Stimulated activated CD8-positive, alpha-beta memory T cell treated with anti-CD3 and anti-CD28 coated beads, Interleukin-4, amount 100 ng/mL, for 4 hours (primary cell): ENCODE measurements at places on chromosomes 1 and 21.

GRCh38 chr1:12191242-12192032, 24.6 kb downstream of the TNFRSF1B start:
- DNase-seq, result no peak

DNA sequence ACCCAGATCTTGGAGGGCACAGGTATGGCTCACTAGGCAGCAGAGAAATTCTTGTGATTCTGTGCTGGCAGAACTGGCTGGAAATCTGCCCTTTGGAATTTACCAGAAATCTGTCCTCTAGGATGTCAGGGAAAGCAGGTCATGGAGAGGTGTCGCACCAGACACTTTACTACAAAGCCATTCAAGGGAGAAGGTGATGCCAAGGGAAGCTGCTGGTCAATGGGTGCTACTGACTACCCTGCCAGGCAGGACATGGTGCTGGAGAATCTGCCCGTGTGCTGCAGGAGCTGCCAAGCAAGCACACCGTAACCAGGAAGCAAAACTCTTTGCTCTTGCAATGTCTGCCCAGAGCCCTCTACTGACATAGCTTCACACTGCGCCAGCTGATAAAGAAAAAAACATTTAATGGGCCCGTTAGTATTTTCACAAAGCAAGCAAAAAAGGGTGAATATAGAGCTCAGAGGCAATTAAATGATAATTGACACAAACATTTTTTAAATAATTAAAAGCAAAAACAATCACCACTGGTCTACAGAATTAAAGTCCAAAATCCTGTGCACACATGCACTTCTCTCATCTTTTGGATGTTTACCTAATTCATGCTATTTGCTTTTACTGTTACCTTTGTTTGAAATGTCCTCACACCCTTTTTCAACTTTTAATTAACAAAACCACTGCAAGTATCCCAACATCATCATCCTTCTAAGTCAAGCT, 7.2 kb upstream of the FBXO28 start:
- DNase-seq, result no peak

DNA sequence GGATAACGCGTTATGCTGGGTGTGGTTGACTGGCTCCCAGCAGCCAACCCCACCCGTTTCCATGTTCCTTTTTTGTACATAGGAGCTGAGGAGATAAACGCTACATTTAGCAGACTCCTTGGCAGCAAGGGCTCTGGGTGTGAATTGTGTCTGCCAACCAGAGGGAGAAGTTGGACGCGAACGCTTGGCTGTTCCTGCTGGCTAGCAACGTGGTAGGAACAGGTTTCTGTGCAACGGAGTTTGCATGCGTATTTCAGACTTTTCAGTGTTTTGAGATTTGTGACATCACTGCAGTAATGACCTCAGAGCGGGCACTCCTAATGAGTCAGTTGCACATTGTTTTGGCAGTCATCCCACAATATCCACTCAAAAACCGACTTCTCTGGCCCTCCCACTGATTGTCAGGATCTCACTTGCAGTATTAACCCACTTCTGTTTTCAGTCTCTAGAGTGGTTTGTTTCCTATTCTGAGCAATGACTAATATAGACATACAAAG, 98.7 kb upstream of the RGS1 start:
- DNase-seq, result no peak

GRCh38 chr21:28627261-28627660, 365.4 kb downstream of the LTN1 start:
- no peak for DNase-seq

DNA sequence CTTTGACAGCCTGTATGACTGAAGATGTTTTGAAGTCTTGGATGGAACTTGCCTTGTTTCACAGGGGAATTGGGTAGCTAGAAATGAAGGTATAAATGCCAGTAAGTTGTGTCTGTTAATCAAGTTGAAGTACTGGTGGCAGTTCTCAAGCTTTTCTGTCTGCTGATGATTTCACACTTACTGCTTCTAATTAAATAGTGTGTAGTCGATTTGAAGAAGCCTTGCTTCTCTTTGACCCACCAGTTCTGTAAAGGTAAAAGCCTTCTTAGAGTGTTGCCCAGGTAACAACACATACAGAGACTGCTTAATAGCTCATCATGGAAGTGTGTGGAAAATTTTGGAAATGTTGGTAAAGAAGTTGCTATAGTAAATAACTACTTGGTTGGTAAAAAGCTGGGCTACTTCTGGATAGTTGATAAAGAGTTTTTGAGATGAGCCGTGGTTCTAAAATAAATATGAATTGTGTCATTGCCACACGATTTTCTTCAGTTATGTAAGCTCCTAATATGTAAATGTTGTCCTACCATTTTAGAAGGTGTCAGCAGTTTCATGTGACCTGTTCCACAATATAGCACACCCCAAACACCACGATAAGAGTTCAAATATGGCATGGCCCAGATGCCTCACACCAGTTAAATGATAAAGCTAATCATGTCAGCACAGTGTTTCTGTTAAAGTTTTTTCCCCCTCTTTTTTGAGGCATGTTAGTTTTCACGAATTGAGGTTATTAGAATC, 7.4 kb downstream of the RABGAP1L start:
- no peak for DNase-seq

DNA sequence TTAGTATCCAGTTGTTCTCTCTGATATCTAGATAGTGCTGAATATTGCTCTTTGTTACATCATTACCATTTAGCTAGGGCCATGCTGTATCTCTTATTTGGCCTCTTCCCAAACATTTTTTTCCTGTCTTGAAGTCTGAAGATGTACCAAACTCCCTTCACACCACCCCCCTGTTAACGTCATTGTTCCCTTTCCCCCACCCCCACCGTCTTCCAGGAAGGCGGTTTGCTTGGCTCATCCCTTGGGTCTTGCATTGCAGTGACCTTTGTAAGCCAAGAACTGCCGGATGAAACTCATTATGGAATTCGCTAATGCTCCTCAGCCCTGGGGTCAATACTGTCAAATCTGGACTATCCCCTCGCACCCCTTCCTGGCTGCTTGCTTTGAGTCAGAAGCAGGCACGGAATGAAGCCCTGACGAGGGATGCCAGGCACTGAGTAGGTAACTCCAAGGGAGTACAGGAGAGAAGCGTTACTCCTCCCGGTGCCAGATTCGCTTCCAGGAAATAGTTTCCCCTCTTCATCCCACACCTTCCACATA, 283.1 kb downstream of the TM2D1 start:
- DNase-seq, result no peak

- DNase-seq, result no peak
Measured at GRCh38 chr1:153903841-153904455, 18.8 kb downstream of the GATAD2B start.

GRCh38 chr1:203860396-203861025, 888 bp upstream of the SNRPE start:
- DNase-seq, result no peak

DNA sequence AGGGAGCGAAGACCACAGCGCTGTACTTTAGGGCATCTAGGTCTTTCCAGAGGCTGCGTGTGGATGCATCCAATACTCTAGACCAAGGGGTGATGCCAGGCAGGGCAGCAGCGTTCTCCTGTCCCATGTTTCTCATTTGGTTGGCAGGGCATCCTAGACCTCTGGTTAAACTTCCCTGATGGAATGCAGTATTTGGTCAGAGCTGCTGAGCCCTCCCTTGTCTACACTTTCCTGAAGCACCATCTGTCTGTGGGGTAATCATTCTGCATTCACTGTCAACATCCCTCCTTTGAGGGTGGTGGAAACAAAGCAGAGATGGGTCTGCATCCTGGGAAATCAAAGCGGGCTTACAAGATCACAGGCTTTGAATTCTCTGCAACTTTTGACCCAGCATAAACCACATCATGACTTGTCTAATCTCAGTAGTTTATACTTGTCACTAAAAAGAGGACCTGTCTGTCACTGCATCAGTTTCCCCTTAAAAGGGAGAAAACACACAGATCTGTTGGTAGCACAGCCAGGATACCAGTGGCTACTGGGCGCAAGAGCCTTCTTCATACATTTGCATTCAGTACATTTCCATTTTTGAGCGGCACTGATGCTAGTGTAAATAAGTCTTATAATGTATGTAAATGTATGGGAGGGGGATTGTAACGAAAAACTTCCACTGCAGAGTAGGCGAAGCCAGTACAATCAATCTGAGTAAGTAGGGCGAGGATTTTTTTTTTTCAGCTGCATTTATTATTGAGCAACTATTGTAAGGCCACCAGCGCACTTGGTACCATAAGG, 106.3 kb downstream of the GALNT2 start:
- DNase-seq, result no peak

DNA sequence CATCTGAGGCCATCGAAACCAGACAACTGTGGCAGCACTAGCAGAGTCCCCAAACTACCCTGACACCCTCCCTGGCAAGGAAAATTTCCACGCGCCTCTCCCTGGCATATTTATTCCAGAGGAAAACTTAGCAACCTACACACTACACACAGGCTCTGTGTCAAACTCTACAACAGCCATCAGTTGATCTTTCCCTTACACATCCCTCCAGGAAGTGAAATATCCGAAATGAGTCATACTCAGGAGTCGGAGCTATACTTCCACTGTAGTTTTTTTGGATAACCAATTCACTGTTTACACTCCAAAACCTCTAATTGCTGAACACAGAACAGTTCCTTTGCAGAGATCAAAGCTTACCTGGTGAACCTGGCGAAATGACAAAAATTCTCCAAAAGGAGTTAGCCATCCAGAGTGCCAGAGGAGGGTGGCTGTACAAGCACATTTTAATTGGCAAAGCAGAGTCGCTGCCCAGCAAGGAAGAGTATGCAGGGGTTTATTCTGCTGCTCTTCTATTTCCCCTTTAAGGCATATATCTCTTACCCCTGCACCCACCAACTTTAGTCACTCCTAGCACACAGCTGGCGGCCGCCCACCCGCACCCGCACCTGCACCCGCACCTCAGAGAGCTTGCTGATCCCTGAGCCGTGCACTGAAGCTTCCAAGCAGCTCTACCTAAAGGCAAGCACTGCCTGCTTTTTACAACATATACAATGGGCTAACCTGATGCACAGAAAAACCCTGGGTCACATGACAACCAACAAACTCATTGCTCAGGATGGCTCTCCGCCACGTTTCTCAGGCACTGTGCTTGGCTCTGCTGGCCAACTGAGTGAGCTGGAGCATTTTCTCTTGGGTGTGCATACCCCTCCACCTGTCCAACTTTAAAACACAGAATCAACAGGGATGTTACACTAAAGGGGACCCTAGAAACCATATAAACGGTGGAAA, 54.9 kb downstream of the CAPZB start:
- no peak for DNase-seq

DNA sequence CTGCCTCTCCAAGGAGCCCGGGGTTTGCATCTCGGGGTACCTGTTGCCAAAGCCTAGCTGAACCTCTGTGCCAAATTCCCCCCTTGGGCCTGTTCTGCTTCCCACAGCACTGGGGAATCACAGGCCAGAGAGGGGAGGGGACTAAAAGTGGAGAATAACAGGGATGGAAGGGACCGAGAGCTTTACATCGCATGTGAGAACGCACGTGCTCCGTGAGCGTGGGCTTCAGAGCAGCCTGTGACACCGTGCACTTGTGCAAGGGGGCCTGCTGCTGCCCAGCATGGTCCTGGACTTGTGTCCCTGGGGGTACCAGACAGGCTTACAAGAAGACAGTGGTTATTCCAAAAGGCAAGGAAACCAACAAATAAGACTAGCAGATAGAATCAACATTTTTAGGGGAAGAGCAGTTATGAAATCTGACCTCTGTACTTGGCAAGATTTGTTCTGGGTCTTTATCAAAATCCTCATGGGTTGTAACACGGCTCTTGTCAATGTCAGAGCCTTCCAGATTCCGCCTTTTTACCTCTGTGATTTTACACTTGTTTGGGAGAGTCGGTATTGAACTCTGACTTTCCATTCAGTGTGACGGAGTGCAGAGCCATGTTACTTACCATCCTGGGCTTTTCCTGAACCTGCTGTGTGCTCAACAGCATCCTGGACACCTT, 36.2 kb upstream of the TNFRSF1B start:
- DNase-seq, result no peak

DNA sequence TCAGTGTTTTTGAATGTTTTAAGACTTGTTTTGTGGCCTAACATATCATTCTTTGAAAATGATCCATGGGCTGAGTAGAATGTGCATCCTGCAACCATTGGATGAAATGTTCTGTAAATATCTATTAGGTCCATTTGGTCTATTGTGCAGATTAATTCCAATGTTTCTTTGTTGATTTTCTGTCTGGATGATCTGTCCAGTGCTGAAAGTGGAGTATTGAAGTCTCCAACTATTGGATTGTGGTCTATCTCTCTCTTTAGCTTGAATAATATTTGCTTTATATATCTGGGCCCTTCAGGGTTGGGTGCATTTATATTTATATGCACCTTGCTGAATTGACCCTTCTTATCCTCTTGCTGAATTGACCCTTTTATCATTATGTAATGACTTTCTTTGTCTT, 181.5 kb downstream of the DNAH14 start:
- DNase-seq, result no peak

GRCh38 chr1:47852006-47852718, 145.0 kb downstream of the TRABD2B start:
- DNase-seq, result no peak

GRCh38 chr1:34850382-34850781, 9.2 kb downstream of the SMIM12 start:
- no peak for DNase-seq

GRCh38 chr1:88549536-88549935, 134.5 kb upstream of the PKN2 start:
- DNase-seq, result no peak

GRCh38 chr1:223745731-223746130, 33.4 kb downstream of the CAPN2 start:
- no peak for DNase-seq

GRCh38 chr1:156654700-156655099, 12.8 kb downstream of the BCAN start:
- DNase-seq, result no peak

DNA sequence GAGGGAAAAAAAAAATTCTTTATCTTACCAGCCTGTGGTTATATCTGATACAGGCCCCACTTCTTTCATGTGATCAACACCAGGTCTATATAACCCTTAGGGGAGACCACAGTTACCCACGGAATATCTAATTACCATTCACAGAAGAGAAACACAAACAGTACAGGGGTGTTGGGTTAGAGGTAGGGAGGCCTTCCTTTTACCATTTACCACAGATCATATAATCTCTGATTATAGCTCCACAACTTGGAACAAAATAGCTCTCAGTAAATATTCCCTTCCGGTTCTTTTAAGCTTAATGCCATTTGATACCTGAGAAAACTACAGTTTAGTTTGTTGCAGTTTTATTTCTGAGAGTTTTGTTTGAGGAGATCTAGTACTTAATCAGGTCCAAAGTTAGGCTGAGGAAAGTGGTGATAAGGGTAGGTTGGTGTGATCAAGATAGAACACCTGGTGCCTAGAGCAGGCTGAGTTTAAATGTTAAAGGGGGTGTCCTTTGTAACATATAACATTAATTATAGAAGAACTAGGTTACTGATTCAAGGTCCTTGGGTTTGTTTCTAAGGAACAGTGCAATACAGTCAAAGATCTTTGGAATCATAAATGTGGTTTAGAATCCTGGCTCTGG, 14.1 kb downstream of the EPB41 start:
- DNase-seq, result no peak

GRCh38 chr1:9815150-9815549, 8.6 kb downstream of the CLSTN1 start:
- no peak for DNase-seq

DNA sequence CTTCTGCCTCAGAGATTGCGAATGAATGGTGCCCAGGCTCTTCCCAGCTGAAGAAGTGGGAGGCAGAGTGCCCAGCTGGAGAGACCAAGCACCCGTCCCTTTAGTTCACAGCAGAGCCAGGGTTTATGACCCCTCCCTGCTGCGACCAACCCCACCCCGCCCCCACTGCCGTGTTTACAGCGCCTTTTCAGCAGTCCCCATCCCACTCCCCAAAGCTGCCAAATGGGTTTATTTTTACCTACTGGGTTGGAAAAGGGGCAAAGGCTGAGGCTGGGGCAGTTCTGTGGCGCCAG, 23.6 kb downstream of the DYRK3 start:
- DNase-seq, result no peak

- no peak for DNase-seq
Measured at GRCh38 chr1:33986390-33987095, 122.7 kb downstream of the HMGB4 start.
